ENCODE measurements at places on chromosomes 6 and 20.

GRCh38 chr20:62825986-62826645 lies 9.3 kb downstream of the COL9A3 start:
- DNase-seq: no peak

DNA sequence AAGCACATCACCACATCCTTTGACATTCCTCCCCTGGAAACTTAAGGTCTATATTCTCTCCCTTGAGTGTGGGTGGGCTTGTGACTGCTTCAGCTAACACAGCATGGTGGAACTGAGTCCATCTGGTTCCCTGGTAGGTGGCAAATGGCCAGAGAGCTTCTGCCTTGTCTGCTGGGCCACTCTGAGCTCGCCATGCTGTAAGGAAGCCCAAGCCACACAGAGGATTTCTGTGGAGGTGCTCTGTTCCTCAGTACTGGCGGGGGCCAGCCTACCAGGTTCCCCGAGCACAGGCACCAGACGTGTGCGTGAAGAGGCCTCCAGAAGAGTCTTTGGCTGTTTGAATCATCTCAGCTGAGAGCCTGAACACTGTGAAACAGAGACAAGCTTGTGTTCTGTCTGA lies 41.6 kb upstream of the PMEPA1 start:
- DNase-seq: no peak

GRCh38 chr6:431504-431903 lies 40.0 kb downstream of the IRF4 start:
- DNase-seq: no peak

DNA sequence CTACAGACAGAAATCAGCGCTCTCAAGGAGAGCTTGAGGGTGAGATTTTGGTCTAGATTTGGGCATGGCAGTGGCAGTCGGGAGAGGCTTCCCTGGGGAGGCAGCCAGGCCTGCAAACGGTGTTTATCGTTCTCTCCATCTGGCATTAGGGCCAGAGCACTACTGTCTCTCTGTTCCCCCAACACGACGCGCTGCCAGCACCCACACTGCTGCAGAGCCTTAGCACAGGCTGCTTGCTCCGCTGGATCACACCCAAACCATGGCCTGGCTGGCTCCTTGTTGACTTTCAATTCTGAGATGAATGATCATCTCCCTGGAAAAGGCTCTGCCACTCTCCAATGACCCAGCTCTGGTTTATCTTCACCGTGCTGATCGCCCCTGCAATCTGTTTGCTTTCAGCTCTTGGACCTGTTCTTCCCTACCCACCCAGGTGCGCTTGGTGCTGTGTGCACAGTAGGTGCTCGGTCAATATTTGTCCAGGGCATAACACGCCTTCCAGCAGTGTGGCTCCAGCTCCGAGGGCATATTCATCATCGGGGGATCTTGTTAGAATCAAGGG lies 106.1 kb downstream of the TFAP2C start:
- DNase-seq: no peak

DNA sequence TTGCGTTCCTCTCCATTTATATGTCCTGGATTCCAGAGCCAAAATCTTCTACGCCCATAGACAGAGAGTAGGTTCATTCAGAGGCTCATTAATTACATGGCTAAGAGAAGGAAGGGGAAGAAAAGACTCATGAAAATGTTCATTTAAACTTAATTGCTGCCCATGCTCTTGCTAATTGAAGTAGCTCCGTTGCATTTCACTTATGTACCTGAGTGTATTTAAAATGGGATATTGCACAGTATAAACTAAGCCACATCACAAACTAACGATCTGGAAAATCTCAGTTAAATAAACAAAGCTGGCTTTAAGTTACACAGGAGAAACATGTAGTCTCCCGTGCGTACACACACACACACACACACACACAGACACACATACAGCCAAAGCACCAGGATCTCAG lies 269.2 kb downstream of the CDC5L start:
- no peak for DNase-seq

- no peak for DNase-seq
These were observed 91.3 kb upstream of the SLC35B3 start for GRCh38 chr6:8526624-8527023.

DNA sequence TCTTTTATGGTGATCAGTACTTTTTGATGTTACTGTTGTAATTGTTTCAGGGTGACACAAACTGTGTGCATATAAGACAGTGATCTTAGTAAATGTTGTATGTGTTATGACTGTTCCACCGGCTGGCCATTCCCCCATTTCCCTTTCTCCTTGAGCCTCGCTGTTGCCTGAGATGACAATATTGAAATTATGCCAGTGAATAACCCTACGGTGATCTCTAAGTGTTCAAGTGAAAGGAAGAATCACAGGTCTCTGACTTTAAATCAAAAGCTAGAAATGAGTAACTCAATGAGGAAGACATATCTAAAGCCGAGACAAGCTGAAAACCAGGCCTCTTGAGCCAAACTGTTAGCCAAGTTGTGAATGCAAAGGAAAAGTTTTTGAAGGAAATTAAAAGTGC lies 32.3 kb downstream of the TULP4 start:
- no peak for DNase-seq
